Activated CD4-positive, alpha-beta T cell treated with anti-CD3 and anti-CD28 coated beads, Interleukin-2, amount 50 U/mL, for 48 hours (primary cell): ENCODE measurements at places on chromosomes 13 and 19.

DNA sequence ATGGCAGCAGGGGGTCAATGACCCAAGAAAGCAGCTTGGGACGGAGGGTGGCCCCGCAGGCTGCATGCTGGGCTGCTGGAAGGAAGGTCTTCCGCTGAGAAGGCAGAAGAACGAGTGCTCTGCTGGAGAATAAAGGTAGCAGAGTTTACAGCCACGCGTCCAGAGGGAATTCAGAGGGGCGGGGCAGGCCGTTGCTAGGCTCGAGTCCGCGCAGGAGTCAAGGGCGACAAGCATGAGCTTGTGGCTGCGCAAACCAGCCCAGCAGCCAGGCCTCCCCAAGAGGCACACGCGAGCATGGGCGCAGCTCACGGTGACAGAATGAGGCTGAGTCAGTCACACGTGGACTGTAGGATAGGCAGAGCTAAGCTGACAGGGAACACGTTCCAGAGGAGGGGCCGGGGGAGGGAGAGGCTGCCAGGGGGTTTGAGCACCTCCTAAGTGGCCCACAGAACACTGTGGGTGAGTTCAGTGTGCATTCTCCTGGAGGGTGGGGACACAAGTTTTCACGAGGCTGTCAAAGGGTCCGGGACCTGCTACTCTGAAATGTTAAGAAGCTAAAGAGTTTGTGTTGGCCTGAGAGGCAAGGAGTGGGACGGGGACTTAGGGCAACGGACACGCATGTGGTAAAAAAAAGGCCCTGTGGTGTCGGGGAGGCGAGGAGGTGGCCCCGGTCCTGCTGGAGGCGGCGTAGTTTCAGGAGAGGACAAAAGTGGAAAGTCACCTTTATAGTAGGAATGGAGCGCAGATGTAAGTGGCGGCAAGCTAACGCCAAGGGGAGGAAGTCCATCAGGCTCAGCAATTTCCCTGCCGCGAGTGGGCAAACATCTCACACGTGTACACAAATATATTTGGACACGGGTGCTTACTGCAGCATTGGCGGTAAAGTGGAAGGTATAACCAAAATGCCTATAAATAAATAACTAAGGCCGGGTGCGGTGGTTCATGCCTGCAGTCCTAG is 17.7 kb downstream of the RFX2 start:
- DNase-seq = no peak

DNA sequence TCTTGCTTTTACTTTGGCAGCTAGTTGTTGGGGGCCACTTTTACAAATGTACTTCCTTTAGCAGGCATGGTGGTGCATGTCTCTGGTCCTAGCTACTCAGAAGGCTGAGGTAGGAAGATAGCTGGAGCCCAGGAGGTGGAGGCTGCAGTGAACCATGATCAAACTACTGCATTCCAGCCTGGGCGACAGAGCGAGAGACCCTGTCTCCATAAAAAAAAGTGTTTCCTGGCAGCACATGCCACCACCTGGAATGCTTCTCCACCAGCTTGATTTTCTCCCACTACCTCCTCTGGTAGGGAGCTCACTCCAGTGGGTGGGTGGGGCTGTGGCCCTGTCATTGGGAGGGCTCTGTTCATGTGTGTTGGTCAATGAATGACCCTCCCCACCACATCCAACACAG is 12.5 kb downstream of the FZR1 start:
- DNase-seq = no peak

GRCh38 chr19:50607874-50608785 is 31.6 kb downstream of the SYT3 start:
- DNase-seq = peak; percentile 81

- peak; percentile 41 for DNase-seq
Observed at GRCh38 chr19:8335343-8336071, 7.6 kb downstream of the KANK3 start.

DNA sequence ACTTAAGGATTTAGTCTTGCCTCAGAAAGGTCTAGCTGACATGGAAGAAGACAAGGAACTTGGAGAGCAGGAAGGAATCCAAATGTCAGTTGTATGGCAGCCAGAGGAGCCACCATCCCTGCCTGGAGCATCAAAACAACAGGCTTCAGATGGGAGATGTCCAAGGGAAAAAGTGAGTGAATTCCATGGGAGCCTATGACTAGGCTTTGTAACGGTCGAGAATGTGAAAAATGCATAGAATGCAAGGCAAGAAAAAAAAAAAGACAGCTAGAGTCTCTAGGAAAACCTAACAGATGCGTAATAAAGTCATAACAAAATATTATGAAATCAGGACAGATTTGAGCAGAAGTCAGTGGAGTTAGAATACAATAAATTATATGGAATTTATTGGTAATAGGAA is 183.7 kb upstream of the LSM14A start:
- DNase-seq = no peak

- DNase-seq = peak; percentile 68
Observed at GRCh38 chr13:41458761-41459431, 1.5 kb downstream of the RGCC start.

DNA sequence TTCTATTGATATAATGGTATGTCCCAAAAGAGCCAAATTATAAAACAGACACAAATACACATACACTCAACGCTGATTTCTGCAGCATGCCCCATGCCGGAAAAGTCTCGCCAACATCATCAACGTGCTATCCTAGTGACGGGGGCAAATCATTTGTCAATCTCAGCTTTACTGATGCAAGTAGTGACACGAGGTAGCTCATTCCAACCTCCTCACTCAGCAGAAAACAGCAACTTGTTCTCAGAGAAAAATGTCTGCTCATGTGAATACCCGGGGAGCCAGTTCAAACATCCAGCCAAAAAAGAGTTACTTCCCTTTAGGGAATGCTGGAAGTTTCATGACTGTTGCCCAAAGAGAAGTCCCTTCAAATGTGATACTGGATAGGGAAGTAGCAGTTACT is 46.3 kb downstream of the SOX21 start:
- DNase-seq = no peak

GRCh38 chr13:36518707-36519106 is 86.4 kb downstream of the CCNA1 start:
- DNase-seq = no peak

GRCh38 chr13:36841391-36841790 is 22.4 kb downstream of the RFXAP start:
- DNase-seq = no peak

GRCh38 chr19:12166626-12167025 is 3.7 kb downstream of the ZNF136 start:
- no peak for DNase-seq

DNA sequence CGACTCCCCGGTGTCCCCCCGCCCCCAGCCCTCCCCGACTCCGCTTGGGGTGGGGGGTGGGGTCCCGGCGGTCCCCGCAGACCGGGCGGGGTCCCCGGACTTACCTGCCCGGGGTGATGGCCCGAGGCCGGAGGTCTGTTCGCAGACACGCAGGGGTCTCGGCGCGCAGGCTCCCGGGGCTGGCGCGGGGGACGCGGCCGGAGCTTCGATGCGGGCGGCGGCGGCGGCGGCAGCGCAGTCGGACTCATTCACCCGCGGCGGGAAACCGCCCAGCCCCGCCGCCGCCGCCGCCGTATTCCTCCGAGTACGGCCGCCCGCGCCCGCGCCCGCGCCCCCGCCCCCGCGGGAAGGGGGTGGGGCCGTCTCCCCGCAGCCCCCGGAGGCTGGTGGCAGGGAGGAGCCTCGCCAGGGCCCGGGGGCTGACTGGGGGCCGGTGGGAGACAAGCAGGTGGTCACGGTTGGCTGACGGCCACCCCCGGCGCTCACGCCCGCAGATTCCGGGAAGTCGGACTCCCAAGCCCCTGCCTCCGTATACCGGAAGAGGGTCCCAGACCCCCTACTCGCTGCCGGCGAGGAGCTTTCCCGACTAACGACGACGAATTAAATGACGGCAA is at the start of gene C2CD4C:
Gene C2CD4C, minus strand, starts transcription at position 246 of the 614 bp plus-strand sequence. CDS start 786 bp downstream, outside the sequence.
- DNase-seq = peak; percentile 25

DNA sequence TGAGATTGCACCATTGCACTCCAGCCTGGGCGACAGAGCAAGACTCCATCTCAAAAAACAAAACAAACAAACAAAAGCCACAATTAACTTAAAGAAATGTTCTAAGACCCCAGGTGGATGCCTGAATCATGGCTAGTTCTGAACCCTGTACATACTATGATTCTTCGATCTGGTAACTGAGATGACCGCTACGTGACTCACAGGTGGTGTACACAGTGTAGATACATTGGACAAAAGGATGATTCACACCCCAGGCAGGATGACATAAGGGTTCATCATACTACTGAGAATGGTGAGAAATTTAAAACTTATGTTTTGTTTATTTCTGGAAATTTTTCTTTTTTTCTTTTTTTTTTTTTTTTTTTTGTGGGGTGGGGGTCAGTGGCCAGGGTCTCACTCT is 6.5 kb downstream of the ZNF426 start:
- peak; percentile 13 for DNase-seq

DNA sequence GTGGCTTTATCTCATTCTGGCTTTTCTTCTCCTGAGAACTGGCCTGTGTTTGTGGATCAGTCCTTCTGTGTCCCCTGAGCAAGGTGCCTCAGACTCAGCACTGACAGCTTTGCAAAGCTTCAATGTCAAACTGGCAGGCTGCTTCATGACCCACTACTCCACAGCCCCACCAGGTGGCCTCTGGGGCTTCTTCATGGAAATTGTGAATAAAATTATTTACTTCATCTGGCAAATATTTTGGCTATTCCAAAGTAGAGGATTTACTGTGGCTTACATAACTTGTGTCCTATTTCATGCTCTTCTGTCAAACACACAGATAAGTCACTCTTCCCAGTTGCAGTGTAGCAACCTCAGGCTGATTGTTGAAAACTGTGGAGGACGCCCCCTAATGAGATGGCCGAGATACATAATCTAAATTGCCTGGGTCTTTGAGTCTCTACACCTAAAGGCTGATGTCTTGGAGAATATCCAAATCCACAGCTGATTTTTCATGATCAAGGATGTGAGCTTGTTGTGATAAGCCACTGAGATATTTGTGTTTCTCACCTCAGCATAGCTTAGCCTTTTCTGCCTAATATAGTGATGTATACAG is 721.9 kb upstream of the SLC10A2 start:
- DNase-seq = no peak

- DNase-seq = peak; percentile 84
Observed at GRCh38 chr19:6632002-6632621, 37.8 kb downstream of the TNFSF14 start.

- DNase-seq = no peak
Observed at GRCh38 chr19:41744850-41745249, 10.5 kb upstream of the CEACAM6 start.

- DNase-seq = no peak
Observed at GRCh38 chr13:98652276-98652675, 75.4 kb upstream of the STK24 start.

- peak; percentile 34 for DNase-seq
Observed at GRCh38 chr19:11479090-11479897, 1.6 kb downstream of the ELAVL3 start.

DNA sequence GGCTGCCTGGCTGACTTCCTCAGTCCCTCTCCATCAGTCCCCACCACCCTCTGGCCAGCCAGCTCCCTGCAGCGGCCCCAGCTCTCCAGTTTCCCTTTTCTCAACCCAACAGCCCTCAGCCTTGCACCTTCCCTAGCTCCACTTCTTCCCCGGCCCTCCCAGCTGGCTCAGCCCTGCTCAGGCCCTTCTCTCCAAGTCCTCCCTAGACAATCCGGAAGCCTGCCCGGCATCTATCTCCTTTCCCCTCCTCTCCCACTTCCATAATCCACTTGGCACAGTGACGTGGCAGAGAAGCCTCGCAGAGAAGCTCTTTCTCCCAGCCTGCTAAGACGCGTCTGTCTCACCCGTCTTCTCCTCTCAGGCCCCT is 1.1 kb downstream of the UBXN6 start:
- no peak for DNase-seq

DNA sequence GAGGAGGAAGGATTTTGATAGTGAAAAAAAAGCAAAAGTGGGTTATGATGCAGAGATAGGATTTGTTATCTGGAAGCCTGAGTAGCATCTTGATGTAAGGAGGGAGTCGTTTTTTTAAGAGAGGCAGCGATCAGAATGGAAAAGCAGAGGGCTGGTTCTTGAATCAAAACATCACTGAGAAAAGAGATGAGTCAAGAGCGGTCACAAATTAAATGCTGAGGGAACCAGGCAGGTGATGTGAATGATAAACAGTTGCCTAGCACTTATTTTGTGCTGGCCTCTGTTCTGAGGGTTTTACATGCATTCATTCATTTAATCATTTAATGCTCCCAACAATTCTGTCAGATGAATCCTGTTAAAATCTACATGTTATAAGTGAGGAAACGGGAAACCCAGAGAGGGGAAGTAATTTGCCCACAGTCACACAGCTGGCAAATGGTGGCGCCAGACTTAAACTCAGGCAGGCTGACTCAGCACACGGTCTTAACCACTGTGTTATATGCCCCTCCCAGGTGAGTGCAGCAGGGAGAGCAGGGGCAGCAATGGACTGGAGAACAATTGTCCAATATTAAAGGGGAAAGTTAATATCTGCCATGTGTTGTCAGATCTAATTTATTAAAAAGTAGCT is 21.4 kb downstream of the SIGLECL1 start:
- no peak for DNase-seq

- no peak for DNase-seq
Observed at GRCh38 chr13:32986552-32986951, 29.7 kb upstream of the KL start.

- peak; percentile 70 for DNase-seq
Observed at GRCh38 chr19:996051-996838, 4.0 kb upstream of the GRIN3B start.

DNA sequence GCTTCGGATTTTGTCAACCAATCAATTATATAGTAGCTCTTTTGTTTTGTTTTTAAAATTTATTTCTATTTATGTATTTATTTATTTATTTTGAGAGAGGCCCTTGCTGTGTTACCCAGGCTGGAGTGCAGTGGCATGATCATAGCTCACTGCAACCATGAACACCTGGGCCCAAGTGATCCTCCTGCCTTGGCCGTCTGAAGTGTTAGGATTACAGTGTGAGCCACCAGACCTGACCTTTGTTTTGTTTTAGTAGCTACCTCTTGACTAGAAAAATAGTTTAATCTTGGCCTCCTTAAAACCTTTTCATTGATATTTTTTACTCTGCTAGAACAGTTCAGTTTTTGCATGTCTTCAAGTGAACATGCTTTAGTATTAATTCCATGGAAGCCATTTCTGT is 15.1 kb downstream of the GARRE1 start:
- no peak for DNase-seq

GRCh38 chr13:59391696-59392095 is 772.0 kb downstream of the DIAPH3 start:
- peak; percentile 19 for DNase-seq

GRCh38 chr19:13100841-13101589 is 1.6 kb downstream of the LYL1 start:
- no peak for DNase-seq

DNA sequence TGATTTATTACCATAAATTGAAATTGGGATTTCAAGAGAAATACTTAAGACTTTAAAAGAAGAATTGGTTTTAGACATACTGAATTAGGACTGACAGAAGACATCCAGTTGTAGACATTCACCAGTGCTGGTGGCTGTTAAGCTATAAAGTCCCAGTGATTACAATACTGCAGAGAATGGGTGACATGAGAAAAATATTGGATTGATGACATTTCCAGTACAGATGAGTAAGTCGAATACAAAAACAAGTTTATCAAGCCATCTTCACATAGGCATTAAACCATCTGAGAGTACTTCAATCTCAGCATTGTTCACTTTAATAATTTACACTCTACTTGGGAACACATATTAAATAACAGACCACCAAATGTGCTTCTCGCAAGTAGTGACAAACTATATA is 66.8 kb downstream of the TBC1D4 start:
- no peak for DNase-seq
